Dermis microvascular lymphatic vessel endothelial cell (primary cell): ENCODE measurements at places on chromosomes 2 and 18.
A peak's percentile ranks its signal among the peaks of the same experiment; 100 is the strongest.

GRCh38 chr2:136332436-136333095, 214.6 kb upstream of the CXCR4 start:
- DNase-seq, result no peak

- DNase-seq, result no peak
These were observed 264.2 kb downstream of the GBX2 start for GRCh38 chr2:235903782-235904584.

GRCh38 chr18:39318462-39318861, 1752.9 kb upstream of the CELF4 start:
- DNase-seq, result no peak

DNA sequence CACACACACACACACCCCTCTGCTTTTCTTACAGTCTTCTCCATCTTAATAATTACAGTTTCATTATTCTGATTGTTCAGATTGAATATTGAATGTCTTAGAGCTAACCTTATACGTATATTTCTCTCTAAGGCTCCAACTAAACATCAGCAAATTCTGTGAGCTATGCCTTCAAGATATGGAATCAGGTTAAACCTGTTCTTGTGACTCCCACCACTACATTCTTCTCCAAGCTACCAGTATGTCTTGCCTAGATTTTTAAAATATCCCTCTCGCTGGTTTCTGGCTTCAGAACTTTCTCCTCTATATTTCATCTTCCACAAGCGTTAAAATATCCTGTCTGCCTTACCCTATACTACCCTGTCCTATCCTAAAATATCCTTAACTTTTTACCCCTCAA, 1346.4 kb upstream of the CDH2 start:
- no peak for DNase-seq

GRCh38 chr2:187157046-187157445, 291.0 kb downstream of the CALCRL start:
- DNase-seq, result no peak

DNA sequence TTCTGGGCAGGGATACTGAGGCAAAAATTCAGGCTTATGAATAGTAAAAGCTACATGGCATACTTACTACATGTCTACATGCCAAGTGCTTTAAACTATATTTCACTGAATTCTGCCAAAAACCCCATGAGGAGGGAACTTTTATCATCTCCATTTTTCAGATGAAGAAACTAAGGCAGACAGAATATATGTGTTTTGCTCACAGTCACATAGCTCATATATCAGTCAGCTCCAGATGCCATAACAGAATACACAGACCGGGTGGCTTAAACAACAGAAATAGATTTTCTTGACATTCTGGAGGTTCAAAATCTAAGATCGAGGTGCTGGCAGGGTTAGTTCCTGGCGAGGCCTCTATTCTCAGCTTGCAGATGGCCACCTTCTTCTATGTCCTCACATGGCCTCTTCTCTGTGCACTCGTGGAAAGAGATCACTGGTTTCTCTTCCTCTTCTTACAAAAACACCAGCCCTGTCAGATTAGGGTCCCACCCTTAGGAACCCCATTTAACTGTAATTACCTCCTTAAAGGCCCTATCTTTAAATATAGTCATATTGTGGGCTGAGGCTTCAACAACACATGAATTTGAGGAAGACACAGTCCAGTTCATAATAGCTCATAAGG, 27.1 kb upstream of the CREB1 start:
- no peak for DNase-seq

GRCh38 chr2:40316620-40317019, 135.3 kb downstream of the SLC8A1 start:
- DNase-seq, result no peak

DNA sequence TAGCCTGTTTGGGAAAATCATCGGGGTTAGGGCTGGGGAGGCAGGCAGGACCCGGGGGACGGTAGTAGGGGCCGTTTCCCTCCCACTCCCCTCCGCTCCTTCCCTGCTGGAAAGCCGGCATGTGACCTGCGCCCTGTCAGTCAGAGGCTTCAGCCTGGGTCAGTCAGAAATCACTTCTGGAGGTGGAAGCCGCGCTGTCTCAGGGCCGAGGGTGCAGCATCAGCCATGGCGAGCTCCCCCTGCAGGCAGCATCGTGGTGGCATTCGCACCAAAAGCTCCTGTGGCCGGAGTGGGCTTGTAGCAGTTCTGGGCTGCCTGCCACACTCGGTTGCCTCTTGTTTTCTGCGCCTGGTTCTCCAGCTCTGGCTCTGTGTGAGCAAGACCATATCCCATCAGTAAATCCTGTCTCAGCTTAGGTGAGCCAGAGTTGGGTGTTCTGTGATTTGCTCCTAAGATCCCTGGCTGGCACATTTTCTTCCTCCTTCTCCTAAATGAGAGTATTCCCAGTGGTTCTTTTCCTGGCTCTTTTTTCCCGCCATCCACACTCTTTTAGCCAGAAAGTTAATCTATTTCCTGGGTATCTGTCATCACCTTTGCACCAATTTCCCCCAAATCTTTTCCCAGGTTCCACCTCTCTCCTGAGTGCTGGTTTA, 123.9 kb upstream of the CD302 start:
- peak; percentile 77 for DNase-seq

GRCh38 chr2:156933645-156934225, 323.8 kb upstream of the GALNT5 start:
- DNase-seq, result no peak

- no peak for DNase-seq
These were observed 53.1 kb downstream of the NTSR2 start for GRCh38 chr2:11616851-11617415.

DNA sequence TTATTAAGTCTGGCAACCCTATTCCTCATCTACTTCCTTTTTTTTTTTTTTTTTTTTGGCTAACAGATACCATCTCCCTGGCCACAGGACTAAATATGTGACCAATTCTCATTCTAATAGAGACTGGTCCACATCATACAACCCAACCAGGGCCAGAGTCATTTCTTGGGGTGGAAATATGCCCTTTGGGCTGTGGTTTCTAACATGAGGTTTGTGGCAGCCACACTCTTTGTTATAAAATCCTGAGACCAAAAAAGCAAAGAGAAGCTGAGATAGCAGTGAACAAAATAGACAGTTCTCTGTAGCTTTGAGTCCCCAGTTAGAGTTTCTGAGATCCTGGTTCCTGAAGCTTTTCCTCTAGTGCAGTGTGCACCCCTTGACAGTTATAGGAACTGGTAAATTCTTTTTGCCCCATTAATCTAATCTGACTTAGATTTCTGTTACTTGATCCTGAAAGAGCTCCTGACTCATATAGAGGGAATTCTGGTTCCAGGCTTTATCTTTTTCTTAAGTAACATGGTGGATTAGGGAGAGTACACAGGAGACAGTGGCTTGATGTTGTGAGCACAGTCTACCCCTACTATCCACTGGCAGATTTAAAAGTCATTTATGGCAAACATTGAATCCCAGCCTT, 86.8 kb downstream of the MAIP1 start:
- DNase-seq, result no peak

DNA sequence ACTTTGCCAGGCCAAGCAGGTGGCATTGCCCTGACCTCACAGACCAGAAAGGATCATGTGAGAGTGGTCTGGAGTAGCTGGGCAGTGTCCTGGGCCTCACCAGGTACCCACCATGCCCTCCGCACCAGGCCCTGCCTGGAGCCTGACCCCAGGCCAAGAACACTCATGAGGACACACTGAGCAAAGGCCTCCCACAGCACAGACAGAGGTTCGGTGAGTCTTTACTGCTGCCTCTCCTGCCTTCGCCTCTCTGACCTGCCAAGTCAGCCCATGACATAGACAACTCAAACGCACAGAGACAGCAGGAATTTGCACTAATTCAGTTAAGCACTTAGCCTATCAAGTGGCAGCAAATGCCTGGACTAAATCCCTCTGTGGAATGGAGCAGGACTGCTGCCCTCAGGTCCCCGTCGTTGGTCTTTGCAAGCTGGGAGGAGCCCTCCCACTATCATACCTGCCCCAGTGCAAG, 62.5 kb downstream of the RHOB start:
- no peak for DNase-seq

GRCh38 chr2:183163821-183164649, 39.8 kb downstream of the NUP35 start:
- no peak for DNase-seq

DNA sequence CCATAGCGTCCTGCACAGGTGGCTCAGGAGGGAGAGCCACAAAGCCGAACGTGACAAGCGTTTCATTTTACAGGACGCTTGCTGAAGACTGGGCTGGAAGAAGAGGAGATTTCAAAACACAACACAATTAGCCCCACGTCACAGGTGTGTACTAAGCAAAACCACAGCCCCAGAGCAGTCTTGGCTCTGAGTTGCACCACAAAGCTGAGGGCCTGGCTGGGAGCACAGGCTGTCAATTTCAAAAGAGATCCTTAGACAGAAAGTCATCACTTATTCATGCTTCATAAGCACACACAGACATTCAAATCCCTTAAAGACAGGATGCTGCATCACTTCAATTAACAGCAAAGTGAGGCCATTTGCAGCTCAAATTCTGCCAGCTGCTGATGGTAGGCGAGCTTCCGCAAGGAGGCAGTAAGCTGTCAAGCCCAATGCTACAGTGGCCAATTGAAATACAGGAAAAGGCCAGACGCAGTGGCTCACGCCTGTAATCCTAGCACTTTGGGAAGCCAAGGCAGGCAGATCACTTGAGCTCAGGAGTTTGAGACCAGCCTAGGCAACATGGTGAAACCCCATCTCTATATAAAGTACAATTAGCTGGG, 79.6 kb downstream of the SKA1 start:
- no peak for DNase-seq

GRCh38 chr2:166994588-166995336, 106.5 kb downstream of the XIRP2 start:
- DNase-seq, result no peak

- no peak for DNase-seq
These were observed 970.2 kb downstream of the BCL11A start for GRCh38 chr2:59583173-59583765.

DNA sequence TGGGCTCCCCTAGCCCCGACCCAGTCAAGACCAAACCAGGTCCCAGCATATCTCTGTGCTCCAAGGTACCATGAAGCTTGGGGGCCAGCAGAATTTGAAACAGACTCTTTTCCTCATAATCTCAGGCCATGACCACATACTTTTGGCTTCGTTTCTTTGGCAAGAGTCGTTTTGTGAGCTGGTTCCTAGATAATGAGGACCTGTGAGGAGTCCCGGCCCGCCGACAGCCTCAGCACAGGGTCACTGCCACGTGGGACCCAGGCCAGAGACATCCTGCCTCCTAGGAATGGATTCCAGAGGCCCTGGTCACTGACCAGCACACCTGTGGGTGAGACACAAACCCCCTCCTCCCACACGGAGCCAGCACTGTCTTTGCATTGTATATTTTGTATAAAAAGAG, 73.5 kb downstream of the VAPA start:
- DNase-seq, result no peak

- DNase-seq, result no peak
These were observed 61.6 kb downstream of the WDR7 start for GRCh38 chr18:56712761-56713160.
